ENCODE measurements at places on chromosomes 5 and 9.

DNA sequence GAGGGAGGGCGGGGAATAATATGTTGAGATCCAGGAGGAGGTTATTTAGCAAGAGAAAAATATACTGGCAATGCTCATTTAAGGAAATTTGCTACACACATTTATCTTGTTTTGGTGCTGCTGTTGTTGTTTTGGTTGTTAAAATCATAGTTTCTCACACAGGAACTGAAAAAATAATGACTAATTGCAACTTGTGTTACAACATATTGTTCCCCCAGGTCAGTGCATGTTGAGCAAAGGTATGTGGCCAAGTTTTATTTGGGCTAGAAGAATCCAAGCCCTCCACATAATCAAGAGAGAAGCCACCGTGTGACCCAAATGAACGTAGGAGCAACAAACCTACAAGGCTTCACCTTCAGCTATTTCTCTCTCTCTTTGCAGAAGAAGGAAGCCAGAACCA, 220.3 kb upstream of the DAPK1 start:
- no peak for DNase-seq

GRCh38 chr5:135249658-135250057, 149.4 kb downstream of the MACROH2A1 start:
- DNase-seq = no peak

DNA sequence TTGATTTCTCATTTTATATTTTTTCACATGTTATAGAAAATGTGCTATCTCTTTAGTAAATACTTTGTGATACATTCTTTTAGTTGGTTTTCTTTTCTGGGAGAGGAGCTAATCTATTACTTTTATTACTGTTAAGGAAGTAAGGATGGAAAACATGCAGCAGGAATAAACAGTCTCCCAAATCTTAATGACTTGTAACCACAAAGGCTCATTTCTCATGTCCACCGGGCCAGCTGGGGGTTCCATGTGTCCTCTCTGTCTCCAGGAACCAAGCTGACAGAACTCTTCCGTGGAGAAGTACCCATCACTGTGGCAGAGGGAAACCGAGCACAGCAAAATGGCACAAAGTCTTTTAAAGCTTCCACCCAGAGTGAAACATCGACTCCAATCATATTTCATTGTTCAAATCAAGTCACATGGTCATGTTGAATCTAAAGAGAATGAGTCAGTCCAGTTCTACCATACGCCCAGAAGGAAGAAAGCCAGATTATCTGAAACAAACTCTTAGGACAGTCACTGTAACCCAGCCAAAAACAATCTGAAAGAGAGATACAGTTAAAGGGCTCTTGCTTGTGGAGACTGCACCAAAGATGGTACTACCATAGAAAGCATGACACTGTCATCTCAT, 97.1 kb upstream of the CDH6 start:
- DNase-seq = no peak

- DNase-seq = no peak
Observed at GRCh38 chr5:111948092-111948841, 191.3 kb upstream of the NREP start.

DNA sequence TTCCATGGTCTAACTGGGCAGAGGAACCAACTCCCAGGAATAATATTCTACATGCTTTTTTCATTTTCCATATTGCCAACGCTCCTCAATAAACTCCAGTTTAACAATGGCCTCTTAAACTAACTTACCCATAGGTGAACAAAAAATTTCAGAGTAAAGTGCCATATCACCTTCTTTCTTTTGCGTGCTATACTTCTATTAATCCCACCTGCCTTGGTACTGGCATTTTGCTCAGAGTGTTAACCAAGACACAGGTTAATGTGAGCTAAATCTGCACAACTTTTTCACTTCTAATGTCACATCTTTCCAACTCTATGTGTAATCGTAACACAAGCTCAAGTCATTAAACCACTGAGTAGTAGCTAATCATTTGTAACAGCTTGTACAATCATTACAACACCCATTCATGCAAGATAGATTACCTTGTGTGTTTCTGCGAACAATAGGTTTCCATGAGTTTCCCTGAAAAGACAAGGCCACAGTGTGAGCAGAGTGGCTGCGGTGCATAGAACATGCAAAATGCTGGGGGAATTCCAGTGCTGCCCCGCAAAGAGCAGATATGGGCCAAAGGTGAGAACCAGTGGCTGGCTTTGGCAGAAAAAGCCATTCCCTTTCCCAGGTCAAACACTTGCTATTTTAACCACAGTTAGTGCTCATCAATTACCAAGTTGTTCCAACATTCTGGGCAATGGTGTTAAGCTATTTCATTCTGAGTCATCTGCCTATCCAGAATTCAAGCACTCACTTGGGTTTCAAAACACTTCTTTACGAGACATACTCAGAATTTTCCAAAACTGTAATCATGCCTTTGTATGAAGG, 42.8 kb downstream of the TIMD4 start:
- no peak for DNase-seq

DNA sequence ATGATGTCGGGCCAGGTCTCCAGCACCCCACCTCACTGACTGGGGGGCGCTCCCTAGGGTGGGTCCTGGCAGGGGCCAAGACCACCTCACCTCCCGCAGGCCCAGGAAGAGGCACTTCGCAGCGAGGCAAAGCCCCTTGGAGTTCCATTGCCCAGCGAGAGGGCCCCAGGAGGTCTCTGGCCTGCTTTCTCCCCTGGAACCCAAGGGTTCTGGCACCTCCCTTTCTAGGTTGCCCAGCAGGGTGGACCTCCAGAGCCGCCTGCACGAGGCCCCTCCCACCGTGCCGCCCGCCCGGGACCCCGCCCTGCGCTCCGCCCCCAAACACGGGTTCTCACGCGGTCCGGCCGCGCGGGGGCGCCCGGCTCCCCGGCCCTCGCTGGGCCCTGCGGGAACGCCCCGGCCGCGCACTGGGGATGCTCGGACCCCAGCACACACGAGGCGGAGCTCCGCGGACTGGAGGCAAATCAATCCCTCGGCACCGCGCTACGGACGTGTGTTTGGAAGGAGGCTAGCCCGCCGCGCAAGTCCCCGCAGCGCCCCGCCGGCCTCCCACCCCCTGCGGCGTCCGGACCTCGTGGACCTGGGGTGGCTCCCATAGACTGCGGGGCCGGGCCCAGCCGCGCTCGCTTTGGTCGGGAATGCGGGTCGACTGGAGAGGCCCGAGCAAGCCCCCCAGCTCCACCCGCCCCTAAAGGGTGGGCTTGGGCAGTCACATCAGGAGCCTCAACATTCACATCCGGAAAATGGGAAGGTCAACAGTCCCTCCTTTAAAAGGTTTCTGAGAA, 99.5 kb upstream of the LMX1B start:
- peak; percentile 58 for DNase-seq

- no peak for DNase-seq
Observed at GRCh38 chr5:40499518-40500273, 180.0 kb upstream of the PTGER4 start.

- DNase-seq = no peak
Observed at GRCh38 chr9:129839324-129840023, 4.2 kb downstream of the USP20 start.

DNA sequence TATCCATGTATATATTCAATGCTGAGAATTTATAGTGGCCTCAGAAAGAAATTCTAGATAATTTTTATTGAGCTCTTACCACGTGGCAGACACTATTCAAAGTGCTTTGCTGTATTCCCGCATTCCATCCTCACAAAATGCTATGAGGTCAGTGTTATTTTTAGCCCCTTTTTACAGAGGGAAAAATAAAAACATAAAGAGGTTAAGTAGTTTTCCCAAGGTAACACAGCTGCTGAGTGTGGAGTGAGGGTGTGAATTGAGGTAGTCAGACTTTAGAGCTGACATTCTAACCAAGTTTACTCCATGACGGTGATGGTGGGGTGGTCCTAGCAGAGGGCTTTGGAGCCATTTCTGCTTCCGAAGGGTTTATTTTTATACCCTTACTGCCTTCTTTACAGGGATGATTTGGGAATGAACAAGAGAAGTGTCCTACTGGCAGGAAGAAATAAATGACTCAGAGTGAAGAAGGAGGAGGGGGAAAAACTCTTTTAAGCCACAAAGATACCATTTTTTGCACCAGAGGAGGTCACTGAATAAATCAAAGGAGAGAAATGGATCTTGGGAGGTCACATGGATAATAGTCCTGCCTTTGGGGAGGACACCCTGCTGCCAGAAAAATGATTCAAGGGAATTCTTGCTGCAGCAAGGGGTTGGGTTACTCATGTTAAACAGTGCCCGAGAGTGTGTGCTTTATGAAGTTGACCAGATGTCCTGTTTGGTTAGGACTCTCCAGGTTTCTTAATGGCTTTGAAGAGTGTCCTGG, 76.1 kb downstream of the HMHB1 start:
- DNase-seq = no peak

GRCh38 chr5:148248894-148249293, 10.6 kb downstream of the MARCOL start:
- no peak for DNase-seq

DNA sequence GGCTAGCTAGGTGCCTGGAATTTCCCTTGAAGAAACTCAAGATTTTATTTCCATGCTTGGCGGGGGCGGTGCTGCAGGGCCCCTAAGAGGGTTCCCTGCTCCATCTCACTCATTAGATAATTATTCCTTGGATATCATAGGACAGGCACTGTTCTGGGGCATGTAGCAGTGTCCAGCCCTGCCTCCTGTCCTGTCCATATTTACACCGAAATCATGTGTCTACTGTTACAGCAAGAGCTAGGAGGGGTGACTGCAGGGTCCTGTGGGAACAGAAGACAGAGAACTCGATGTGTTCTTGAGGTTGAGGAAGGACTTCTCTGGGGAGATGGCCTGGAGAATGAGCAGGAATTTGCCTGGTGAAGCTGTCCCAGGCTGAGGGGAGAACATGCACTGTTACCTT, 96.6 kb downstream of the CYFIP2 start:
- no peak for DNase-seq

GRCh38 chr5:59652449-59652848, 241.1 kb downstream of the PDE4D start:
- no peak for DNase-seq

DNA sequence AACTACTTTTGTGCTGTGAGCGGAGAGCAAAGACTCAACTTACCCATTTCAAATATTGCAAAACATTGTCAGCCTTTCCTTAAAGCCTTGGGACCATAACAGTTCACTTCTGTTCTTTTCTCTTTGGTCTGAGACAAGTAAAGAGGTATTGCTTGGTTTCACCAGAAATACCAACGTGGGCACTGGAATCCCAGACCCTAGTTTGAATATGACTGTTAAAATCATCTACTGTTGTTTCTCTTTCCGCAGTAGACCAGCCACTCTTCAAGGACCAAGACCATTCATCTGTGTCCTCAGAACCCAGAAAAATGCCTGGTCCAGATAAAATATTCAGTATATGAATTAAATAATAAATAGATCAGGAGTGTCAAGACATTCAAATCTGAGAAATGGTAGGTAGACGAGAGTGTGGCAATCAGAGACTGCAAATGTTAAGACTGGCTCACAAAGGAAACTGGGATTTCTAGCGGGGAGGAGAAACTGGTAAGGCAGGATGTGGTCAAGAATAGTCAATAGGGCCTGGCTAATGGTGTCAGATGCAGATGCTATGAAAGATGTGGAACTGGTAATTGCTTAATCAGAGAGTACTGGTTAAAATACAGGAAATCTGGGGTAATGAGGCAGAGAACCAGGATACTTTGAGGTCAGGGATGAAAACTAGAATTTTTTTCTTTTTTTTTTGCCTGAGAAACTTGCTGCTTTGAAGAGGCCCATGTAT, 82.1 kb upstream of the IL33 start:
- DNase-seq = no peak

DNA sequence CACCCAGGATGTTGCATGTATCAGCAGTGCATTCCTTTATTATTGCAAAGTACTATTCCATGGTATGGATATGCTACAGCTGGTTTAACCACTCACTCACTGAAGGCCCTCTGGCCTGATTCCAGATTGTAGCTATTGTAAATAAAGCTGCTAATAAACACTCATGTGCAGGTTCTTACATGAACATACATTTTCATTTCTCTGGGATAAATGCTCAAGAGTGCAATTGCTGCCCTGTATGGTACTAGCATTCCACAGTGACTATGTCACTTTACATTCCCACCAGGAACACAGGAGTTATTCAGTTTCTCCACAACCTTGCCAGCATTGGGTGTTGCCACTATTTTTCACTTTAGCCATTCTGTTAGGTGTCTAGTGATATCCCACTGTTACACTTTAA, 267.6 kb downstream of the SPOCK1 start:
- DNase-seq = no peak

- DNase-seq = no peak
Observed at GRCh38 chr9:136759436-136760325, 1.6 kb upstream of the LCN8 start.

- DNase-seq = no peak
Observed at GRCh38 chr9:136047076-136047774, 47.9 kb downstream of the NACC2 start.

GRCh38 chr5:130141659-130142320, 237.5 kb downstream of the CHSY3 start:
- no peak for DNase-seq

GRCh38 chr5:179699616-179700237, 960 bp downstream of the CANX start:
- no peak for DNase-seq

GRCh38 chr5:176564002-176564401, 14.9 kb downstream of the CDHR2 start:
- no peak for DNase-seq

DNA sequence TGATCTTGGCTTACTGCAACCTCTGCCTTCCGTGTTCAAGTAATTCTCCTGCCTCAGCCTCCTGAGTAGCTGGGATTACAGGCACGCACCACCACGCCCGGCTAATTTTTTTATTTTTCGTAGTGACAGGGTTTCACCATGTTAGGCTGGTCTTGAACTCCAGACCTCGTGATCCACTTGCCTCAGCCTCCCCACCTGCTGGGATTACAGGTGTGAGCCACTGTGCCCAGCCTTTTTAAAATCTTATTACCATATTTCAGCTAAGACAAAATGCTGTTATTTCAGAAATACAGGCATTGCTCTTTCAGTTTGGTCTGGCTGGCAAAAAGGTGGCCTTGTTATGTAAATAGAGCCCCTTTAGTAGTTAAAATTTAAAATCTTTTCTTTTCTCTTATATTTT, 46.9 kb upstream of the GLDC start:
- DNase-seq = no peak

DNA sequence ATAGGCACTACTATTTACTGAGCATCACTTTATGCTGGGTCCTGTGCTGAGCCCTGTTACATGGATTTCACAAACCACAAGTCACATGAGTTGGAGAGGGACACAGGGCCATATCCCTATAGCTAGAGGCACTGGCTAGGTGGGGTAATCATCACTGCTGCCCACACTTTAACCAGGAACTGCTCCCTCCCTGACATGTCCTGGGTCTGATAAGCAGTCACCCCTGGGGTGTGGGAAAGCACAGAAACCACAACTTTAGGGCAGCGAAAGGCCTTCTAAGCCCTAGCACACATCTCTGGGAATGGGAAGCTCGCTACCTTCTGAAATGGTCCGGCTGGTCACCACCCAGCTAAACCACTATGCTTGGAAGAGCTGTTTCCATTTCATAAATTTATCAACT, 15.0 kb downstream of the TBC1D2 start:
- no peak for DNase-seq
